NCI-H1417 (cell line): ENCODE measurements at places on chromosomes 11 and 22.

DNA sequence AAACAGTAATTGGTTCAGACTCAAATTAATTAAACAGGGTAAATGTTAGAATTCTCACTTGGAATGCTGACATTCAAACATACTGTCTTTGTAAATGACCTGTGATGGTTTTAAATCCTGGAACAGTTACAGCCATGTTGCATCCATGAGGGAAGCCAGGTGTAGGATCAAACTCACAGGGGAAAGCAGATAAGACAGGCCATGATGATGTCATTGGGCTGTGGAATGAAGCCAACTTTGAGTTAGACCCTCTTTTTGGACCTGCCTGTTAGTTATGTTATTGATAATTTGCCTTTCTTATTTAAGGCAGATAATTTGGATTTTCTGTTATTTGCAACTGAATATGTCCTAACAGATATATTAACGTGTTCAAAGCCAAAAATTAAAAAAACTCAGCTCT is 39.3 kb upstream of the ABTB2 start:
- no peak for DNase-seq

DNA sequence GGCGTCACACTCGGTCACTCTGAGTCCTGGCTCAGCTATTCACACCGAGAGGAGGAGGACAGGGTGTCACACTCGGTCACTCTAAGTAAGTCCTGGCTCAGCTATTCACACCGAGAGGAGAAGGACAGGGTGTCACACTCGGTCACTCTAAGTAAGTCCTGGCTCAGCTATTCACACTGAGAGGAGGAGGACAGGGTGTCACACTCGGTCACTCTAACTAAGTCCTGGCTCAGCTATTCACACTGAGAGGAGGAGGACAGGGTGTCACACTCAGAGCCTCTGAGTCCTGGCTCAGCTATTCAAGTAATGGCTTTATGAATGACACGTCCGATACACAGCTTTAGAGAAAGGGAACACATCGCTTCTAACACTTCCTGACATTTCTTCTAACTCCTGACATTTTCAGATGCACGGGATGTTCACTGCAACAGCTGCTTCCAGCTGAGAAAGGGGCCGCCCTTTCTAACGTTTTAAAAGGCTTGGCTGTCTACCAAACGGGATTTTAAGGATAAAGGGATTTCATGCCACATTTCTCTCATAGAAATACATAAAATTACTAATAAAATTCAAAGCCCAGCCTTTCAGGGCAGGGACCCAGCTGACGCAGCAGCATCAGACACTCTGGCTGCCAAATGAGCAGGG is 28.1 kb downstream of the DRD4 start:
- DNase-seq: no peak

GRCh38 chr11:83424376-83425136 is 138.4 kb upstream of the CCDC90B start:
- no peak for DNase-seq

DNA sequence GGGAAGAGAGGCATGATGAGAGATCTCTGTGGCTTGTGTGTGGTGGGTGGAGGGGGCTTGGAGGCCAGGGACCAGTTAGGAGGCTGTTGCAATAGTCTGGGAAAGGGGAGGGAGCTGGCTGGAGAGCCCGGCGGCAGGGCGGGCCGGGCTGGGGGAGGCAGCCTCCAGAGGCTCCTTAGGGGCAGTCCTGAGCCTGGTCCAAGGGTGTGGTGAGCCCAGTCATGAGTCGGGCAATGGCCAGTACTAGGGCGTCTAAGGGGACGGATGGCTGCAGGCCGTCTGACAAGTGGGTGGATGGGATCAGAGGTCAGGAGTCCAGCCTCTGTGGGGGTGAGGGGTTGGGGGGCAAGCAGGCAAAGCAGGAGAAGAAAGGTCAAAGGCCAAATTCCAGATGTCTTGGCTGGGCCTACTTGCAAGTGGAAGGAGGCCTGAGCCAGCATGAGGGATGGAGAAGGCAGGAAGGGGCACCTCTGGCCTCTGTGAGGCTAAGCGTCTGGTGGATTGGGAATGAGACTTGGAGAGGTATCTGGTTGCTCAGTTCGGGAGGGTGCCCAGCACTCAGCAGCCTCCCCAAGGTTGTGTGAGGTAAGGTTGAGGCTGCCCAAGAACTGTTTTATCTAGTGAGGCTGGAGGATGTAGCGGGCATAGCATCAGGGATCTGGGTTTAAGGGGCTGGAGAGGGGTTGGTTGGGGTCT is 6.0 kb upstream of the CD248 start:
- no peak for DNase-seq

DNA sequence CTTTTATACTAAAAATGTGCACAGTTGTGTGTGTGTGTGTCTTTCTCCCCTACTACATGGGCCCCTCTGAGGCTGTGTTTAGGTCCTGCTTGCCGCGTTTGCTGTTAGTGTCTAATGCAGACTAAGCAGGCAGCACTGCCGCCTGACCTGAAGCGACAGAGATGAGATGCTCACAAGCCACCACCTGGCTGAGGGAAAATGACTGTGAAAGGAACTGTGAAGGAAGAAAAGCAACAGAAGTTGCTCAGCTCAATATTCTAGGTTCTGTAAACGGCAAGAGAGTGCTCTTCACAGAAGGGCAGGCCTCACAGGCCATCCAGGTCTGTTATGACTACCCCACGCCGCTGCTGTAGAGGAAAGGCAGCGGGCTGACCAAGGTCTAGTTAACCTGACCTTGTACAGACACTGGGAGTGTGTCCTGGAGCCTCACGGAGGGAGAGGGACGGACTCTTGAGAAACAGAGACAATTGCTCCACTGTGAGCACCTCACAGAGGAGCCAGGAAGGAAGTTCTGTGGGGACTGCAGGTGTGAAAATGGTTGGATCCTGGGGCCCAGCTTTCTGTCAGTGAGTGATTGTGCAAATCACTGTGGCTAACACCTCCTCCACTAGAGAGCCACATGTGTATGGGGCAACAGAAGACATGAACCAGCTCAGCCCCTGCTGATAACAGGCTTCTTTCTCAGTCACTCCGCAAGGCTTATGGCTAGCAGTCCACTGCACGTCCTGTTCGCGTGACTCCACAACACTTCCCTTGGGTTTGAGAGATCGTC is 31.3 kb upstream of the YPEL1 start:
- DNase-seq: no peak

- DNase-seq: no peak
Observed at GRCh38 chr11:60996381-60997138, 25.1 kb downstream of the CD6 start.

DNA sequence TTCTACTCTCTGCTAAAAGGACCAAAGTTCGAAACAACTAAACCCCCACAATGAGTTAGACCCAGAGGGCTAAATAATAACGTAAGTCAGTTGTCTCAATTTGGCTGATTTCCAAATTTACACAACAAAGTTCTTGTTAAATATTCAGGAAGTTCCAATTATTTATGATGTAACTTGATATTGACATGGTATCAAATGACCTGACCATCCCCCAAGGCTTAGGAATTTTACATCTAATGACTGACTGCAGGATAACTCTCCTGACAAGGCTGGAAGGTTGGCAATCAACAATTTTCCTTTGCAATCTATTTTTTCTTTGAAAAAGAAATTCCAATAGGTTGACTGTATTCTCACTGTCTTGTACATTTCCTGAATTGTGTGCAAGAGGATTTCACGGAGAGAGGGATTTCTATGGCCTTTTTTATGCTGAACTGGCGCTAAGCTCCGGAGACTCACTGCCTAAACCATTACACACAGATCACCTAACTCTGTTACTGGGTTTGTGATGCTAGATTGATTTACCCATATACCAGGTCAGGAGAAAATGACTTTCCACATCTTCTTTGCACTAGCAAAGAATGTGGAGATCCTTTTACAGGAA is 9.6 kb upstream of the CDON start:
- DNase-seq: peak; percentile 11

GRCh38 chr22:37234736-37235711 is 9.0 kb downstream of the RAC2 start:
- DNase-seq: no peak

DNA sequence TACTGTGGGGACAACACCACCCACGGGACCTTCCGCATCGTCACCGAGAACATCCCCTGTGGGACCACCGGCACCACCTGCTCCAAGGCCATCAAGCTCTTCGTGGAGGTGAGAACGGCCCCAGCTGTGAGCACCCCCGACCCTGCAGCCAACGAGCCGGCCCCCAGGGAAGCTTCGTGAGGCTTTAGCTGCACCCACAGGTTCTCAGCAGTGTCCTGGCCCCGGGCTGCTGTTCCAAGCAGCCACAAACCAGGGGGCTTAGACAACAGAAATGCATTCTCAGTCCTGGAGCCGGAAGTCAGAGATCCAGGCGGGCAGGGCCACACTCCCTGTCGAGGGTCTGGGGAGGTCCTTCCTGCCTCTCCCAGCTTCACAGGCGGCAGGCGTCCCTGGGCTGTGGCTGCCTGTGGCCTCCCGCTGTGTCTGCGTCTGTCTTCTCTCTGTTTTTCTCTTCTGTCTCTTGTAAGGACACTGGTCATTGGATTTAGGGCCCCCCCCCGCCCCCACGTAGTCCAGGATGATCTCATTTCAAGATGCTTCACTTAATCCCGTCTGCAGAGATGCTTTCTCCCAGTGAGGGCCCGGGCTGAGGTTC is 12.5 kb downstream of the MUC5B start:
- DNase-seq: no peak

GRCh38 chr11:6251120-6251733 is 8.4 kb upstream of the CCKBR start:
- DNase-seq: peak; percentile 16

GRCh38 chr11:1389103-1389931 is 417 bp upstream of the BRSK2 start:
- DNase-seq: peak; percentile 97

DNA sequence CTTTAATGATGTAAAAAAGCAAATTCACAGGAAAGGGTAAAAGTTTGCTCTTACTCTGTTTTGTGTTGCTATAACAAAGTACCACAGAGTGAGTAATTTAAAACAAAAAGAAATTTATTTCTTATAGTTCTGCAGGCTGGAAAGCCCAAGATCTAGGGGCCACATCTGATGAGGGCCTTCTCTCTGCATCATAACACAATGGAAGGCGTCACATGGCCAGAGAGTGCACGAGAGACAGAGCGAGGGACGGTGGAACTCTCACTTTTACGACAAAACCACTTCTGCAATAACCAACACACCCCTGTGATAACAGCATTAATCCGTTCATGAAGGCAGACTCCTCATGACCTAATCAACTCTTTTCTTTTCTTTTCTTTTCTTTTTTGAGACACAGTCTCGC is 31.1 kb downstream of the CD6 start:
- DNase-seq: no peak

GRCh38 chr22:31497148-31497938 is 1.0 kb downstream of the SFI1 start:
- DNase-seq: no peak

- peak; percentile 27 for DNase-seq
Observed at GRCh38 chr11:67252831-67253239, 13.4 kb upstream of the GRK2 start.

- no peak for DNase-seq
Observed at GRCh38 chr22:23583153-23583552, 3.1 kb upstream of the IGLL1 start.

DNA sequence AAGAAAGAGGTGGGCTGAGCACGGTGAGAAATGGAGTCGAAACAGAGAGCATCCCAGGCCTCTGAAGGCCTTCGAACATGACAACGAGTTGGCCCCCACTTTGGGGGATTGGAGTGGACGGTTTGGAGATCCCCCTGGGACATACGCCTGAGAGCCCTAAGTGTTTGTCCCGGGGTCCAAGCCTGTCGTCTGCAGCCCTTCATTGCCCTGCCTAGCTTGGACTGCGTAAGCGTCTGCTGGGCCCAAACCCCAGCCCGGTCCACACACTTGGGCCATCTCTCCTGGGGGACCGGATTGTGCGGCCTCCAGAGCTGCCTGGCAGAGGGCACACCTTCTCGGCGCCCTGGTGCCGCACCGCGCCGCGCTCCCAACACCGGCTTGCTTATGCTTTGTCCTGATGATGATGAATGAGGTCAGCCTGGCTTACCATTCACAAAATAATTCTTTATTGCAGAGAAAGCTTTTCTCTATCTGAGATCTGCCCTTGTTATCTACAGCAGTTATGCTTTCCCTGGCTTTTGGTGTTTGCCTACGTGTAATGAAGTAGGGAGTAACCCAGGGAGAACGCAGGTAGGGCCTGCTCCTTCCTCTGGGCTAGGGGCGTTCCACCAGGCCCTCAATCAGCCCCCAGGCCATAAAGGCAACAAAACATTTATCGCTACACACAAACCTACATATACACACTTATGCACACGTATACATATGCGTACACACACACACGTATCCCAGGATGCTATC is 85.9 kb upstream of the PPARA start:
- no peak for DNase-seq

GRCh38 chr22:43390872-43391271 is 20.9 kb upstream of the MPPED1 start:
- no peak for DNase-seq

DNA sequence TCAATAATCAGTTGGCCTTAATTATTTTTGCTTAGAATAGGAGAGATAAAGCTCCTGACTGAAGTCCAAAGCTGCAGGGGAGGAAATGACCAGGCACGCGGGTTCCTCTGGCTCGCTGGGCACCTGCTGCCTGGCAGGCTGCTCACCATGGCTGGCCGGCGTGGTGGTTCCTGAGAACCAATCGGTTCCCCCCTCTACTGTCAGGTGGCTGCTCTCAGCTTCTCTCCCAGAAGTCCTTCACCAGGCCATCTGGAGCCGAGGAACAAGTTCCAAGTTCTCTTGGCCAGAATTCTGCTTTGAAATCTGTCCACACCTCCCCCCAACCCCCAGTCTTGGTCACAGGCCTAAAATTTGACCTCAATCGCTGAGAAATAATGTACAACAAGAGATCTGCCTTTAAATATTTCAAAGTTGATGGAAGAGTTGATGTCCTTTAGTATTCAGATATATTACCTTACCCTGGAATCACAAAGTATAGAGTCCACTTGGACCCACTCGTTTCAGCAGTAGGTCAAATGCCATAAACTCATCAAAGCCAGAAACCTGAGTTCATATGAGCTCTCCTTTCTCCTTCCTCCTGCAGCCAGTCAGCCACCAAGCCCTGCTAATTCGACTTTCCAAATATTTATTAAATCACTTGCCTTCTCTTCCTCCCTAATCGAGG is 25.2 kb downstream of the EXPH5 start:
- no peak for DNase-seq

DNA sequence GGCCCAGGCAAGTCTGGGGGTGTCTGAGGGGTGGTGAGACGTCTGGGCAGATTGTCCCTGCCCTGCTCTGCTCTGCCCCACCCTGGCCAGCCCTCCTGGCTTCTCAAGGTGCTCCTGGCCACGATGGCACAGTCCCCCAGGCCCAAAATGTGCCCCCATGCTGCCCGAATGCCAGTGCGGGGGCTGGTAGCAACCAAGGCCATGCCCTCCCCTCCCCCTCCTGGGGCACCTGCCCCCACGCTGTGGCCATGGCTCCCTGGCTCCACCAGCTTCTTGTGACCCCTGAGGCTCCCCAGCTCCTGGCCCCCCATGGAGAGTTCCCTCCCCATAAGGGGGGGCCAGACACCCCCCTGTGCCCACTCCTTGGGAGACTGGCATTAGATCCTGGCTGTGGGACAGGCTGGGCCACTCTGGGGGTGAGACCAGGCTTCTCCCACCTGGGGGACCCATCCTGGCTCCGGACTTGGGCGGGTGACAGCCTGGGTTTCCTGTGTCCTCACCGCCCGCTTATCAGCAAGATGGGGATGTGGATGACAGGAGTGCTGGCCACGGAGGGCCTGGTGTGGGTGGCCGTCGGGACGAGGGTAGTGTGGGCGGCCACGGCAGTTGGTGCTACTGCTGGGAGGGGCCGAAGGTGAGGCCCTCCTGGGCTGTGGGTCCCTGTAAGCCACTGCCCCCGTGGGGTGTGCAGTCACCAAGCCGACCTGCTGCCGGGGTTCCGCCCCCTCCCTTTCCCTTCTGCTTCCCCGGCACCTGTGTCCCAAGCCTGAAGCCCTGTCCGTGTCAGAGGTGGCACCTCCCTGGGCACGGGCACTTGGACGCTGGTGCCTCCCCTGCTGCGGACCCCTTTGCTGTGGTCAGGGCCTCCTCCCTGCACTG is 15.9 kb upstream of the MUC6 start:
- no peak for DNase-seq
